Glutamatergic neuron (in vitro differentiated cells): ENCODE measurements at places on chromosomes 2 and 18. TPM values are rescaled to one million over a fixed set of nuclear protein-coding genes. Genes with fewer than 3 reads are reported as not detected.

TUBA4B gene
- not detected for total RNA-seq

GRCh38 chr2:105412584-105412983 is 13.7 kb upstream of the FHL2 start:
- DNase-seq: no peak

DNA sequence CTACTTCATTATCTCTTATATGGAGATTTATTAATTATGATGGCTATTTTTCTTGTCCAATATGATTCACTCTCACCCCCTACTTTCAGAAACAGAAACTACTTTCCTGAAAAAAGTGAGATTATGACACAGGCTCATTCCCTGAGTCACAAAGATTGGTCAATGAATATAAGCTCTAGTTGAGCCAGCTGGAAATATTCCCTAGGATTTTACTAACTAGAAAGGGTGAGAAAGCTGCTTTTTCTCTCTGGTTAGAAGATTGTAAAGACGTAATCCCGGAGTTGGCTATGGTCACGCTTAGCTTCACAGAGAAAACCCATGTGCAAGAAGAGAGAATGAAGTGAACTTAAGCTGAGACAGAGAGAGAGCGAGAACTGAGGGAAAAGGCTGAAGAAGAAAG is 223.7 kb upstream of the SMAD7 start:
- no peak for DNase-seq

DNA sequence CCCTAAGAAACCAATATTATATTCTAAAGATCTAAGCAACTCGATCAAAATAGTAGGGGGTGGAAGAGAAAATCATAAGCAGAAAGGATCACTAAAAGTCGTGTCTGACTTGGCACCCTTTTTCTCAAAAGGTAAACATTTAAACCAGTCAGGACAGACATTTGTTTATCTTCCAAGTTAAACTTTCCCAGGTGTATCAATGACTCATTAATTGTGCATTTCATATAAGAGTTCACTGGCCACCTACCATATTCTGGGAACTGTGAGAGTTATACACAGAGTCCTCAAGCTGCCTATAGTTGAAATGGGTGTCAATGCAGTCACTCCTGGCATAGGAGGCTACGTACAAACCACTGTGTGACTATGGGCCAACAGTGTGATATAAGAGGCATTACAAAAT is 4.8 kb upstream of the ACVR1 start:
- no peak for DNase-seq

GRCh38 chr2:157443090-157443489 is 799 bp downstream of the CYTIP start:
- no peak for DNase-seq

DNA sequence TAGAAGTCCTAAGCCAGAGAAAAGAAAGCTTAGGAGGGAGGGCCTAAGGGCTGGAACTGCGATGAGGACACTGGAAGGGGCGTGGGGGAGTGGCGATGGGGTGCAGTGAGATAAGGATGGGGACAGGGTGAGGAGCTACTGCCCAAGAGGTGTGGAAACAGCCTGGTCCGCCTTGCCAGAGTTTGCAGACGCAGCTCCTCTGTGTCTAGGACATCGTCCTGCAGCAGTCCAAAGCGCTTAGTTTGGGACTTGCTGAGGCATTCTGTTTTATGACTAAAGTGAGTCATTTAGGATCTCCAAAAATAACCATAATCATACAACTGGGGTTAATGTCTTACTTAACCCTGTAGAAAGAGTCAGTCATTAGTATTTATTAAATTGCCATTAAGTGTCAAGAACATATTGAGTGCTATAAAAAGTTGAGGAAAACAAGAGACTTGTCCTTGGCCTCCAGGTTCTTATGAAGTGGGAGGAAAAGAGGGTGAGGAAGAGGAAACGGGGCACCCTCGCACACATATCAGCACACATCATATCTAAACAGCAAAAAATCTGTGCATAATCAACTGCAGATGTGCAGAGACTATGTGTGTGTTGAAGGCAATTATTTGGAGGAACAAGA is 74.8 kb downstream of the CDK15 start:
- no peak for DNase-seq
